NCI-H1930 (cell line): ENCODE measurements at places on chromosomes 7 and 10.

GRCh38 chr7:116957874-116958273 lies 4.6 kb downstream of the ST7 start:
- DNase-seq: no peak

- peak; percentile 18 for DNase-seq
Measured at GRCh38 chr10:60282771-60283353, 106.8 kb downstream of the ANK3 start.

DNA sequence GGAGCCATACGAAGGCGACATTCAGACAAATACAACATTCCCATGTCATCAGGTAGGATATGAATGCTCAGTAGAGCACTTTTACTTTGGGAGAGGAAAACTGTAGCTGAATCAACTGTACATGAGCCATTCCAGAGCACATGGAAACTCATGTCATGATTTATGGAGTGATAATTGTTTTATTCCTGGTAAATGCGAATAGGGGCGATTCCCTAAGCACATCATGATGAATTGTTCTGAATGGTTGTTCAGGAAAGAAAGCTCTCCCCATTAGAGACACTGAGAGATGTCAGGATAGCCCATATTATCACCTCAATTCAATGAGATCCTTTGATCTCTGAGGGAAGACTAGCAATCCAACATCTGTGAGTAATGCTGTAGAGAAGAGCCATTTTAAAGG lies 243.6 kb downstream of the FOXP2 start:
- DNase-seq: peak; percentile 13

- DNase-seq: no peak
Measured at GRCh38 chr10:5012595-5012994, 8.9 kb upstream of the AKR1C2 start.

DNA sequence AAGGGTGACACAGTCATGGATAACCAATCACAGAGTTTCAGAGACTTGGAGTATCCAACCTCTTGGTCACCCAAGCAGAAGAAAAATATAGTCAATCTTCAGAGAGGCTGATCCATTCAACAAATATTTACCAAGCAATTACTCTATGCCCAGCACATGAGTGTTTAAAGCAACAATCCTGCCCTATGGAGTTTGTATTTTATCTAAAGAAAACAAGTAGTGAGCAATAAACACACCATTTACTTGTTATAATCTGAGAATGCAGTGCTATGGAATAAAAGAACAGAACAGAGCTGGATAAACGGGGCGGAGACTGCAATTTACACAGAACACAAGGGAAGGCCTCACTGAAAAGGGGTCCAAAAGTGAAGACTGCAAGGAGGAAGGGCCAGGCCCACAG lies 63.8 kb downstream of the GRB10 start:
- no peak for DNase-seq

GRCh38 chr10:50919010-50919409 lies 33.6 kb upstream of the A1CF start:
- DNase-seq: no peak

GRCh38 chr7:77679608-77680007 lies 16.7 kb upstream of the RSBN1L start:
- no peak for DNase-seq
